ENCODE measurements at places on chromosomes 4 and X.

GRCh38 chr4:29559286-29559685 lies 1160.9 kb upstream of the PCDH7 start:
- no peak for DNase-seq

GRCh38 chr4:89855236-89855635 lies 18.3 kb upstream of the SNCA start:
- DNase-seq = no peak

- DNase-seq = no peak
Measured at GRCh38 chr4:7822877-7823276, 116.8 kb downstream of the AFAP1 start.

DNA sequence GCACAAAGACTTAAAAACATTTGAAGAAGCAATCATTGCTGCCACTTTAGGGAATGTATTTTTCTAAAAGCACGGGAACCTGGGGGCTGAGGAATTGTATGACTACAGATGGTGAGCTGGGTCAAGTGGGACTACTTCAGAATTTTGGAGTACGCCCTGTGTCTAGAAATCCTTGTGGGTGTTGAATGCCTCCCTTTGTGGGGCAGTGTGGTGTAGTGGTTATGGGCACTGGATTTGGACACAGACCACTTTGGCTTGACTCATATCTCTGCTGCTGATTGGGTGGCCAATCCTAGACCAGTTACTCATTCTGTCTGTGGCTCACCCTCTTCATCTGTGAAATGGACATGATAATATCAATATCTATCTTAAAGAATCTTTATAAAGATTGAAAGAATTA lies 155.0 kb upstream of the RPS6KA3 start:
- no peak for DNase-seq

DNA sequence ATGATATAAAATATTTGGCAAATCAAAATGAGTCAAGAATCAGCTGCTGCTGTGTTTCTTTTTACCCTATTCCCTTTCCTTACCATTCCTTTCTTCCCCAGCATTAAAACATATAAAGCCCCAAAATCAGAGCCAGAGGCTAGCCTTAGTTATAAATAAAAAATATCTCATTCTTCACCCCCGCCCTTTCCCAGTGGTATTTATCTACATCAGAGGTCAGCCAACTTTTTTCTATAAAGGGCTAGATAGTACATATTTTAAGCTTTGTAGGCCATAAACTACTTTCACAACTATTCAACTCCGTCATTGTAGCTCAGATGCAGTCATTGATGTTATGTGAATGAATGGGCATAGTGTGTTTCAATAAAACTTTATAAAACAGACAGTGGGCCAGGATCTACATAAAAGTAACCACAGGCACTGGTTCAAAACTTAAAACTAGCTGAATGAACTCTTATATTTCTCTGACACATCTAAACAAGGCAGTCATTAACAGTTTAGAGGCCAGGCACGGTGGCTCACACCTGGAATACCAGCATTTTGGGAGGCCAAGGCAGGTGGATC lies 30.5 kb upstream of the TCEANC start:
- no peak for DNase-seq
